ENCODE measurements at places on chromosomes 3 and 15. TPM values are rescaled to one million over a fixed set of nuclear protein-coding genes. Genes with fewer than 3 reads are reported as not detected.

Gene ZNF80
- 0.19 TPM for total RNA-seq

Gene SAMD7
- not detected for total RNA-seq

Gene THBS1
- total RNA-seq: 4.2 TPM

Gene TMEM212
- not detected for total RNA-seq

Gene SLC9C1
- total RNA-seq: not detected

Gene GUCA1C
- total RNA-seq: not detected

Gene FBXW12
- total RNA-seq: 0.28 TPM

Gene FAM43A
- total RNA-seq: 22.6 TPM

Gene RETNLB
- total RNA-seq: not detected

Gene SCAANT1
- not detected for total RNA-seq

Gene TGM5
- total RNA-seq: not detected
